IPS-NIHi11 (cell line): ENCODE measurements at places on chromosomes 7 and 10.

GRCh38 chr10:91587710-91588638 lies 44.9 kb downstream of the PPP1R3C start:
- no peak for DNase-seq

DNA sequence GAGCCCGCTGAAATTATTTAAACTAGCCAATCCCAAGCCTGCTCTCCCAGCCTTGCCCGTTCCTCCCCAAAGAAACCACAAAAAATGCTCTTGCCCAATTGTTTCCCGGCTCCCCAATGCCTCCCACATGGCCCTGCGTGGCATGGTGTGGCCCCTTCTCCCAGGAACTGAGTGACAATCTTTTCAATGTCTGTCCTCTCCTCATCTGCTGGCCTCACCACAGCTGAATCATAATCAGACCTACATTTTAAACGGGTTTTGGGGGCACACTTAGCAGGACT lies 201.5 kb downstream of the PRPF18 start:
- no peak for DNase-seq

- no peak for DNase-seq
Observed at GRCh38 chr7:123484199-123484598, 50.2 kb downstream of the IQUB start.

DNA sequence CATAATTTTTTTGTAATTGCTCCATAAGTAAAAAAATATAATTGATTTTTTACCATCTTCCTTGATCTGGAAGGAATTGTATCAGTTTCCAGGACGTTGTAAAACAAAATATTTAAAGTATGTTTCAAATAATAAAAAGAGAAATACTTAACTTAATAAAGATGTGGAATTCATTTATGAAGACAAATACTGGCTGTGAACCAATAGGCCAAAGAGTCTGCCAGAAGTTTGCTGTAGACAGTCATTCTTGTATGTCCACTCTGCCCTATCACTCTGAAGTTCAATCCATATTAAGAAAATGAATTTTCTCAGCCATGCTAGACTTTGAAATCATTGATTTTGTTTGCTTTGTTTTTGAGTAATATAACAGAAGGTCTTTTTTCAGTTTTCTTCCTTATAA lies 256.4 kb downstream of the TRIL start:
- no peak for DNase-seq

GRCh38 chr7:19112274-19113001 lies 5.0 kb downstream of the TWIST1 start:
- no peak for DNase-seq

GRCh38 chr7:92729172-92729571 lies 107.2 kb downstream of the CDK6 start:
- DNase-seq = no peak

DNA sequence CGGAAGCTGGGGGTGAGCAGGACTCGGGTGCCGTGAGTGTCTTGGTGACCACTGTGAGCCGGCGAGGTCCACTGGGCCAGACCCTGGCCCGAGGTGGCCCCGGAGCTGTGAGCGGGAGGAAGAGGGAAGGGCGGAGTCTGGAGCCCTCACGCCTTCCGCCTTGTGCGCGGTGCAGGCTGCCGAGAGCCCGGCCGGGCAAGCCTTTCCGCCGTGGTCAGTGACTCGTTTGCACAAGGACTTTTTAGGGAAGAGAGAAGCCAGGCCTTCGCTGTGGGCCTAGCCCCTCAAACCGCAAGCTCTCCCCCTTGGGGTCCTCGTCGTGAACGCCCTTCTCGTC lies 40.9 kb upstream of the ZNF32 start:
- peak; percentile 77 for DNase-seq

DNA sequence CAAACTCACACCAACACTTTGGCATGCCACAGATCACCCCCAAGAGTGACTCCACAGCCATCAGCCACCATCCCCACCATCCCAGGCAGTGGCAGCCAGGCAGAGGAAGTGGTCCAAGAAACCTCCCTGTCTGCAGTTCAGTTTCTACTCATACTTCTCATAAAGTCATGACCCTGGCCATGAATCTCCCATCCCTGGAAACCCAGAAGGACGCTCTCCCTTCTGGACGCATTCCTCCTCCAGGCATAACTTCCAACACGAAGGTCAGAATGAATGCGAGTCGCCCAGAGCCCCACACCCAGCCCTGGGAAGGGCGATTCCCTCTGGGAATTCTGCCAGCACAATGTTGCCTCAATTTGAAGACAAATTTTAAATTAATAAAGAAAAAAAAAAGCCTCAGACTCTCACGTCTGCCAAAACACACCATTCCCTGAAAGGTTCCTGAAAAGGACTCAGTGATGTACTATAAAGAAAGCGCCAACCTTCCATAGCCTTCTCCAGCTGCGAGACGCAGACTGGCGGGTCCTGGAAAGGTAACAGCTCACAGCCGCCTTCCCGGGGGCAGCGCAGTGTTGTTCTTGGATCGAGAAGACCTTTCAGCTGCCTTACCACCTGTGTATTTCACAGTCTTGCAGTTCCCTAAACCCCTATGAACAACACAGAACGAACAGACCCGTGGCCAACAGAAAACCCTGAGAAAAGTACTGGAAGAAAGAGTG lies 307.6 kb downstream of the FRMD4A start:
- no peak for DNase-seq

DNA sequence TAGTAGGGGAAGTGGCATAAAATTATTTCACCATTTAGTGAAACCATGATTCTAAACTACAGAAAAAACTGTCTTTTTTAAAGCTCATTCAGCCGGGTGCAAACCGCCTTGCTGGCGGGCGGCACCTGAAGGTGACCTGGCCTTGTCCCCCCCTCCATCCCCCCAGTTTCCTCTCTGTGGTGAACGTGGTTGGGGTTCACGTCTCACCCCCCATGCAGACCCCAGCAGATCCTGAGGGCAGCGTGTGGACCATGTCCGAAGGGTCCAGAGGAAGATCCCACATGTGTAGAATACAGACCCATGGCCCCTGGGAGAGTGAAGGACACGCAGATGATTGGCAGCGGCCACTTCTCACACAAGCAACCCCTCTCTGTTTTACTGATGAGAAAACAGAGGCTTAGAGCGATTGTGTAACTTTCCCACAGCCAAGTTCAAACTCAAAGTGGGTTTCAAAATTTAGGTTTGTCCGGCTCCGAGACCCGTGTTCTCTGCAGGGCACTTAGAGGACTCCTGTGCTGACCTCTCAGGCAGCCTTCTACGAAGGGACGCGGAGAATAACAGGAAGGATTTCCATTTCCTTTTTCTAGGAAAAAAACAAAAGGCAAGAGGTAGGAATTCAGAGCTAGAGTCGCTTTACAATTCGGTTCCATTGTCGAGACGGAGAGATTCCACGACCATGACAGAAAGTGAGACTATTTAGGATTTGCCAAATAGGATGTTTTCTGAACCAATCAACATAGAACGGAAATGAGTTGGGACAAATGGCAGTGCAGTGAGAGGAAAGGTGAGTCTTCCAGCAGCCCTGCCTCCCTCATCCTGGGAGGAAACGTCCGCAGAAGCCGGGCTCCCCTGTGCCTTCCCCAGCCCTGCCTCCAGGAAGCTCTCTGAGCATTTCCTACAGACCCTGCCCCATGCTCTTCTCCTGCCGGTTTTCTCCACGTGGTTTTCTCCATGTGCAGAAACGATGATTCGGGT lies 67.6 kb upstream of the PITRM1 start:
- no peak for DNase-seq

DNA sequence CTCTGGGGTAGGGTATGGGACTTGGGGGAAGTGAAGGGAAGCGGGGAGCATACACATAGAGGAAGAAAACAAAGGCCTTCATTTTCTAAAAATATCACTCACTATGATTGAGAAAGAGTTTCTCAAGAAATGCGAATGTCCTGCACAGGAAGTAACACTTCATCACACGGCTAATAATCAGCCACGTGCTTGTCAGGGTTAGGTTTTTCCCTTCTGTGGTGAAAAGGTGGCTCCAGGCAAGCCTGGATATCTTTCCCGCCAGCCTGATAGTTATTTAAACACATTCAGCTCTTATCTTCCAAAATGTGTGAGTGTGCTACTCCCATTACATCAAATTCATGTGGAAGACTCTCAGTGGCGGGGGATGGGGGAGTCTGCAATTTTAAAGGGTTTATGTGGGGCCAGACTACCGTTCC lies 166.4 kb upstream of the ADO start:
- no peak for DNase-seq

GRCh38 chr7:16543456-16543855 lies 16.8 kb downstream of the LRRC72 start:
- DNase-seq = no peak

DNA sequence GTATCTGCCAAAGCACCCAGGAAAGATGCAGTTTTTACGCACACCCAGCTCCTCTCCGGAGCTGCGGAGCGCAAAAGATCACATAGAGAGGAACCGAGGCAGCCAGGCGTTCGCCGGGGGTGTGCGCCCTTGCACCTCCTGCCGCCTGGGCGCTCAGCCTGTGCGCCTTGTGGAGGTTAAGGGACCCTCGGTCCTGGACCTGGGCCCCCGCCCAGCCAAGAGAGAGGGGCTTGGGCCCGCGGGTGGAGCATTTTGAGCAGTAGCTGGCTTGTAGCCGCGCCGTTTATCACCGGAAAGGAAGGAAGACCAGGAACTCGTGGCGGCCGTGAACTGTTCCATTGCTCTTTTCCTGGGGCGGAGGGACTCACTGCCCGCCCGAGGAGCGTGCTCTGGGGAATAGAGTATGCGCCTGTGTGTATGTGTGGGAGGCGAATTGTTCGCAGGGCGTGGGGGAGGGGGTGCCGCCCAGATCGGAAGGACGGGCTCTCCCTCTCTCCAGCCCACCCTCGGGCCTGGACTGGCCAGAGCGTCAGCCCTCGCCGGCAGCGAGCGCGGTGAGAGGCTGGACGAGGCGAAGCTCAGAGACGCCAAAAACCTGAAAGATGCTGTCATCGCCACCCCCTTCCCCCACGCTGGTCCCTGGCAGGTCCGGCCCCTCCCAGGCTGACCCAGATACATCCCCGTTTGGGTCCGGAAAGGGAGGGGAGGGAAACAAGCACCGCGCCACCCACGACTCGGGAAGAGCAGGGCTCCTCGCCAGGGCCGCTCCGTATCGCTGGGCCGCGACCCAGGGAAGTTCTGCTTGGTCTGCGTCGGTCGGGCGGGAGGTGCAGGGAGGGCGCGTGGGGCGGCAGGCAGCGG lies 1.2 kb upstream of the WNT2 start:
- peak; percentile 54 for DNase-seq

DNA sequence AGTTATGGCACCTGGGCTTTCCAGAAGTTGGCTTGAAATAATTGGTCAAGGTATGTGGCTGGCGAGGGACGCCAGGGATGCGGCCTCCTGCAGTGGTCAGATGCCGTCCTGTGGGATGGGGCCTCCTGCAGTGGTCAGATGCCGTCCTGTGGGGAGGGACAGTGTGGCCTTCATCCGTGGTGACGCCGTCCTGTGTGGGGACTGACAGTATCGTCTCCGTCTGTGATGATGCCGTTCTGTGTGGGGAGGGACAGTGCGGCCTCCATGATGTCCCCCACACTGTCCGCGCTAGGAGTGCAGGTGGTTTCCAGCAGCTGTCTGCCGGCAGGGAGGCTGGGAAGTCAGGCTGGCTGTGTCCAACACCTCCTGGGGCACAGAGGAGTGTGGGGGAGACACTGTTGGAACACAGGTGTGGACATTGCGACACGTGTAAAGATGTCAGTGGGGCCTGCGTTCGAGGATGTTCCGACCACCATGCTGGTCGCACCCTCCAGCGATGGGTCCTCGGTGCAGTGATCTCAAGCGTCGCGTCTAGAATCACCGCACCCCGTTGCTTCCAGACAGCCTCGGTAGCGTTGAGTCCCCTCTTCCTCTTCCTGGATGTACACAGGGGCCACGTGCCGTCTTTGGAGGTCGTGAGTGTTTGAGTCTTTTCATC lies 52.6 kb downstream of the INPP5A start:
- no peak for DNase-seq

DNA sequence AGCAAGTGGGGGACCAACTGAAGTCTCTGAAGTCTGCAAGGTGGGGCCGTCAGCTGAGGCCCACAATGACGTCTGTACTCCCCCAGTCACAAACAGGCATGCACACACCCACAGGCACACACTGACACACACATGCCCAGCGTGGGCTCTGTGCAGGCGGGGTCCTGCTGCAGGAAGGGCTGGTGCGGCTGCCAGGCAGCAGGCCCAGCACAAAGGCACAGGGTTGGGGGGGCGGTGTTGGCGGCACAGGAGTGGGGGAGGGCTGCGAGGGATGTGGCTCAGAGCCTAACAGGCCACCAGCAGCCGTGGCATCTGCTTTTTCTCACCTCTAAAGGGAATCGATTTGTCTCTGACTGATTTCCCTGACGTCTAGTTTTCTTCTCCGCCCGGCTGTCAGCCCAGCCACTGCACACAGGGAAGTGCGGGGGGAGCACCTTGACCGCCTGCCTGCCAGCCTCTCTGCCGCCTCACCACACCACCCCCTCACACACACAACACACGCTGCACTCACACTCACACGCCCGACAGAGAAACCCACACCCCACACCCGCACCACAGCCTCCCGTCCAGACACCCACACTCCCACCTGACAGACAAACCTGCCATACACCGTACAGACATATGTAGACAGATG lies 43.5 kb upstream of the ZMIZ1 start:
- peak; percentile 22 for DNase-seq

- peak; percentile 81 for DNase-seq
Observed at GRCh38 chr7:369476-370258, 79.7 kb downstream of the FOXL3 start.

DNA sequence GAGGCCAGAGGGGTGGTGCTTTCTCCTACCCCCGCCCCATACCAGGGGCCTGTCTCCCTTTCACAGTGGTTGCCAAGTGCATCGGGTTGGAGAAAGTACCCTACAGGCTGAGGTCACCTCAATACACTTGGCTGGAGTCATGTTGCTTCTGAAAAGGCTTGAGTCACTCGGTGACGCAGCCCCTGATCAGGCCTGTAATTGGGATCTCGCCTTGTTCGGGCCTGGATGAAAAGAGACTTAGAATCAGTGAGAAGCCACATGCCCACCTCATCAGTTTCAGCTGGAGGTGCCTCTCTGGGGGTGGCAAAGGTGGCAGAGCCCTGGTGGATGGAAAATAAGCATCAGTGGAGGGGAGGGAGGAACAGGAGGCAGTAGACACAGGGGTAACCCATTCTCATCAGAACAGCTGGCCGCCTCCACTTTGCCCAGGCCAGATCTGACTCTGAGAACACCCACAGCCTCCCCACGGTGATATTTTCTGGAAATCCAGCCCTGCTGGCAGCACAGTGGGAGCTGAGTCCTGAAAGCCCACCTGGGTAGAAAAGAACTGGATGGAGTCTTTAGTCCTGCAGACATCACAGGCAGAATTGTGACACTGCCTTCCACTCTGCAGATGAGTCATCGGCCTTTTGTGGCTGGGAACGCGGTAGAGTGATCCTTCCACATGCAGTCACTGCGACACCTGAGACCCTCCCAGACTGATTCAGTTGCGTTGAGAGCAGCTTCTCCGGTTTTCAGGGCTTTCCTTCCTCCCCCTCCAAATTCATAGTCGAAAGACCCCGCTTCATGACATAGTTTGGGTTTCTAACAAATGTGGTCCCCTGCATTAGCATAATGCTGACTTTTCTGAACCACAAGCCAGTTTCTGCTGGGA lies 108.0 kb downstream of the GRK5 start:
- peak; percentile 72 for DNase-seq

GRCh38 chr7:45973725-45974532 lies 52.9 kb upstream of the IGFBP3 start:
- DNase-seq = no peak

DNA sequence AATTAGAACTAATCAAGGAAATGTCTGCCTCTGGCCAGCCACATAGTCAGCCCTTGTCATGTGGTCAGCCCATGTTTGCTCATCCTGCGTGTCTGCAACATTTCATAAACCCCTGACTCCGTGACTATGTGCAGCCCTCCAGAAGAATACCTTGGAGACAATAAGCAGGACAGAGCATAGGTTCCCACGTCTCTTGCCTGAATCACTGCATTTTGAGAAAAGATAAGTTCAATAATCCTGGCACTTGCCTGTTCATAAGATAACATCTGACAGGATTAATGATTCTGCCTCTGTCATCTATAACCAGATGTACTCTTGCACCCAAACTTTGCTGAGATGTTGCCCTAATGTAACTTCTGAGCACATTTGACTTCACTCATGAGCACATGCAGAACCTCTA lies 78.4 kb downstream of the AKR1D1 start:
- no peak for DNase-seq
